Thyroid gland (tissue), 4 donors: ENCODE measurements at places on chromosomes 7 and 10. TPM values are rescaled to one million over a fixed set of nuclear protein-coding genes. Genes with fewer than 3 reads are reported as not detected.

Gene PLEKHA1
- 39.3 TPM for total RNA-seq

Gene DEPP1
- 518 TPM for total RNA-seq

Gene PAX4
- not detected for total RNA-seq

Gene NODAL
- not detected for total RNA-seq

Gene C7orf57
- total RNA-seq, result not detected

Gene PRKCQ
- 32.2 TPM for total RNA-seq

Gene LFNG
- 4.7 TPM for total RNA-seq

Gene MRLN
- not detected for total RNA-seq
